ENCODE measurements at places on chromosomes 5 and 9.
A peak's percentile ranks its signal among the peaks of the same experiment; 100 is the strongest.

DNA sequence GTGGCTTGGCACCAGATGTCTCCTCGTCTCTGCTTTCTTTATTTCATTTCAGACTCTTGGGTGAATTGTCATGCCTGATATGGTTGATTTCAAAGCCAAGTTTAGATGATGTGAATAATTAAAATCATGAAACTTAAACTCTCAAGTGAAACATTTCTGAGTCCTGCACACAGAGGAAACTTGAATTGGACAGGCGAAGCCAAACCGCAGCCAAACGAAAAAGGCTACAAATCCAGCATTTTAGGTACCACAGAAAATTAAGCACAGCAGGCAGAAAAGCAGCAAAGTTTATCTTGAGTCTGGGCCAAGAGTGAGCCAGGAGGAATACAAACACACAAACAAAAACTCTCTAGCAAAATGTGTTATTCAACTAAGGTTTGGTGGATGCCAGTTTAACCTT, 659.8 kb upstream of the KLF4 start:
- DNase-seq = no peak

- DNase-seq = peak; percentile 85
Measured at GRCh38 chr9:21653091-21653490, 149.3 kb upstream of the MTAP start.

DNA sequence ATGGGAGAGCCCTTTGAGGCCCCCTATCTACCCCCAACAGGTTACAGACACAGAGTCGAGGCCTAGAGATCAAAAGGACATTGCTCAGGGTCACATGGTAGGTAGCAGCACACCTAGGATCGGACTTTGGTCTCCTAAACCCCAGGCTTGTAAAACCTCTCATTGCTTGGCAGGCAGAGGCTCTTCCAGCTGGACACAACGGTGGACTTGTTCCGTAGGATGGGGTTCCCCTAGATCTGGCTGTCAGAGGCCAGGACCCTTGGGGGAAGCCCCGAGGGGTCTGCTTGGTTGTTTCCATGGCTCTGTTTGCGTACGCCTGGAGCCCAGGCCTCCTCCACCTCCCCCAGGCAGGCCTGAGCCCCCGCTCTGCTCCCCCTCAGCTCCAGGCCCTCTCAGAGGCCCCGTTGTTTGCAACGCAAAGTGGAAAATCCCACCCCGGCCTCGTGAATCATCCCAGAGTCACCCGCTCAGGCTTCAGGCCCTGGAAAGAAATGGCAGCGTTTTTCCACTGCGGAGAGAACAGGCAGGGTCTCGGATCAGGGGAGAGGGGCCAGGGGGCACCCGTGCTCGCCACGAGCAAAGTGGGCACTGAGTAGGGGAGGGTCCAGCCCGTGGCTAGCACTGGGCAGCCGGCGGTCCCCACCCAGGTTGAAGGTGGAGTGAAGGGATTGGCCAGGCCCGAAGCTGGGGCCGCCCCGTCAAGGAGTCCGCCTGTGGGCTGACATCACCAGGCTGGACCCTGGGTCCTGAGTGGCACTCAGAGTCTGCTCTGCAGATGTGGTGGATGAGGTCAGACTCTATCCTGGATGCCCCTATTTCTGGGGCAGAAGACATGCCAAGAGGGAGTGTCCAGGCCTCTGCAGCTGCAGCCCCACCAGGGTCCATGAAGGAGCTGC, 19.8 kb downstream of the COL27A1 start:
- DNase-seq = peak; percentile 81

GRCh38 chr5:33362915-33363314, 77.8 kb upstream of the TARS1 start:
- no peak for DNase-seq

DNA sequence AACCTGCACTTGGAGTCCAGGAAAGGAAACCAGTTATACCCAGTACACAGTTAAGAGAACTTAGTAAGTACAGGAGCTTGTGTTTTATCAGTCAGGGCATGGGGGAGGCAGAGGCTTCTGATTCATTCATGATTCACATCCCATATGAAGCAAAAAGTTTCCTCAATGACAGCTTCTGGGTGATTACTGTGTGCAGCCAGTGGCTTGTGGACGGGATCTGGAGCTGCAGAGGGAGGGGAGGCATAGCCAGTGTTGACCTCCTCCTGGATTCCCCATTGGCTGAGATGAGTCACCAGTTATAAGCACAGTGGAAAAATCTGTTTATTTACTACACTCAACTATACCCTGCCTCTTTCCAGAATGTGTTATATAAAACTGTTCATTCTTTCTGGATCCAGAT, 17.7 kb downstream of the IL31RA start:
- peak; percentile 98 for DNase-seq

- no peak for DNase-seq
Measured at GRCh38 chr9:92616655-92617111, 53.2 kb downstream of the IPPK start.

DNA sequence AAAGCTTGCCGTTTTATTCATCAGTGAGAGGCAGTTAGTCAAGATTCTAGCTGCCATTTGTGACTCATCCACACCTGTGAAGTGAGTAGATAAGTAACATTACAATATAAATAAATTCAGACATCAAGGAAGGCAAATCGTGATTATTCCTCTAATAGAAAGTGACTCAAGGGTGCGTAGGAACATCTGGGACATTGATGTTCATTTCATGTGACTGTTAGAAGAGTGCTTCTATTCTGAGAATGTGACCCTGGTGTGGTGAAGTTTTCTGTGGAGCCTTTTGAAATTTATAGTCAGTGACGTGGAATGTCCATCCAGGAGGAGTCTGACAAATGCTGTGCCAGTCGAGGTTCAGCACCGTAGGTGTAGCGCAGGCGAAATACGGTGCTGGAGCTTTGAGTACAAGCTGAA, 48.4 kb upstream of the FAM240B start:
- no peak for DNase-seq

DNA sequence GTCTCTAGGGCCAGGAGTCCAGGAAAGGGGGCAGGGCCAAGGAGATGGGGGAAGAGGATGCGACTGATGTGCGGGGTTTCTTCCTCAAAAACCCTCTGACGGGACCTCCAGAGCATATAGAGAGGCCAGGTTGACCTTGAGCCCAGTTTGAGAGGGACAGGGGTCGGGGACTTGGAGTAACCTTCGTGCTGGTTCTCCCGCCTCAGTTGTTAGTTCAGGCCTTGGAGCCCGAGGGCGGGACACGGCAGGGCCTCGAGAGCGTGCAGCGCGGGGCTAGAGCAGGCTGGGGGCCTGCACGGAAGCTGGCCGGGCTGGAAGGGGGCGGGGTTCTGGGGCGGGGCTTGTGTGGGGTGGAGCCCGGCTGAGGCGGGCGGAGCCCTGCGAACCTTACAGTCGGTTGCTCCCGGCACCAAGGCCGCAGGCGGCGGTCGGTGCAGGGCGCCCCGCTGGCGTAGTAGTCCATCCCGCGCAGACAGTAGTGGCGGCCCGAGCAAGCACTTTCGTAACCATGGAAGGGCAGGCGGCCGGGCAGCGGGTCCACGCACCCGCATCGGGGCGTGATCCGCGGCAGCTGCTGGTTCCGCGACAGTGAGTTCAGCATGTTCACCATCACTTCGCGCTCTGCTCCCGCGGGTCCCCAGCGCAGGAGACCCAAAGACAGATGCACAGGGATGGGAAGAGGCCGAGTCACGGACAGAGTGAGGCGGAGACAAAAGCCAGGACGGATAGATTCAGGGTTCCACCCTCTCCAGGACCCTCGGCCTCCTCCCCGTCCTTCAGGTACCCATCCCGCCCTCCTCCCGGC, 4.0 kb upstream of the MYORG start:
- peak; percentile 73 for DNase-seq

DNA sequence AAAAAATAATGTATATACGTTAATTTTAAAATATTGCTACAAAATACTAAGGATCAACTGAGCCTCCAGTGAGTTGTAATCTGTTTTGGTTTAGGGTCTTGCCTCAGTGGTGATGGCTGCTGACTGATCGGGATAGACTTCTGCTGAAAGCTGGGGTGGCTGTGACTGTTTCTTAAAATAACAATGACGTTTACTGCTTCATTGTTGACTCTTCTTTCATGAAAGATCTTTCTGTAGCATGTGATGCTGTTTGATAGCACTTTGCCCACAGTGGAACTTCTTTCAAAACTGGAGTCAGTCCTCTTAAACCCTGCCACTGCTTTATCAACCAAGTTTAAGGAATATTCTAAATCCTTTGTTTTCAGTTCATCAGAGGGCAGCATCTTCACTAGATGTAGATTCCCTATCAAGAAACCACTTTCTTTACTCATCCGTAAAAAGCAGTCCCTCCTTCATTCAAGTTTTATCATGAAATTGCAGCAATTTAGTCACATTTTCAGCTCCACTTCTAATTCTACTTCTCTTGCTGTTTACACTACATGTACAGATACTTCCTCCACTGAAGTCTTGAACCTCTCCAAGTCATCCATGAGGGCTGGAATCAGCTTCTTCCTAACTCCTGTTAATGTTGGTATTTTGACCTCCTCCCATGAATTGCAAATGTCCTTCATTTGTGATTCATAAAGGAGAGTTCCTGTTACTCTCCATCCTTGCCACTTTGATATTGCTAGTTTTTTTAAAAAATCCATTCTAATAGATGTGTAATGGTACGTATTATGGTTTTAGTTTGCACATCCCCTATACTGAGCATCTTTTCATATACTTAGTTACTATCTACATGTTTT, 41.5 kb upstream of the PTPDC1 start:
- no peak for DNase-seq

GRCh38 chr5:10593531-10594181, 29.8 kb downstream of the ANKRD33B start:
- DNase-seq = no peak

- no peak for DNase-seq
Measured at GRCh38 chr9:137953683-137954438, 76.3 kb downstream of the CACNA1B start.

Measured in fibroblast of skin of right biceps (primary cell).